ENCODE measurements at places on chromosomes 11 and 22.

- DNase-seq, result no peak
Measured at GRCh38 chr11:112293614-112294013, 33.0 kb upstream of the PLET1 start.

GRCh38 chr11:14041040-14041439 lies 78.5 kb downstream of the SPON1 start:
- no peak for DNase-seq

- DNase-seq, result no peak
Measured at GRCh38 chr11:69696749-69697468, 6.9 kb downstream of the FGF19 start.

DNA sequence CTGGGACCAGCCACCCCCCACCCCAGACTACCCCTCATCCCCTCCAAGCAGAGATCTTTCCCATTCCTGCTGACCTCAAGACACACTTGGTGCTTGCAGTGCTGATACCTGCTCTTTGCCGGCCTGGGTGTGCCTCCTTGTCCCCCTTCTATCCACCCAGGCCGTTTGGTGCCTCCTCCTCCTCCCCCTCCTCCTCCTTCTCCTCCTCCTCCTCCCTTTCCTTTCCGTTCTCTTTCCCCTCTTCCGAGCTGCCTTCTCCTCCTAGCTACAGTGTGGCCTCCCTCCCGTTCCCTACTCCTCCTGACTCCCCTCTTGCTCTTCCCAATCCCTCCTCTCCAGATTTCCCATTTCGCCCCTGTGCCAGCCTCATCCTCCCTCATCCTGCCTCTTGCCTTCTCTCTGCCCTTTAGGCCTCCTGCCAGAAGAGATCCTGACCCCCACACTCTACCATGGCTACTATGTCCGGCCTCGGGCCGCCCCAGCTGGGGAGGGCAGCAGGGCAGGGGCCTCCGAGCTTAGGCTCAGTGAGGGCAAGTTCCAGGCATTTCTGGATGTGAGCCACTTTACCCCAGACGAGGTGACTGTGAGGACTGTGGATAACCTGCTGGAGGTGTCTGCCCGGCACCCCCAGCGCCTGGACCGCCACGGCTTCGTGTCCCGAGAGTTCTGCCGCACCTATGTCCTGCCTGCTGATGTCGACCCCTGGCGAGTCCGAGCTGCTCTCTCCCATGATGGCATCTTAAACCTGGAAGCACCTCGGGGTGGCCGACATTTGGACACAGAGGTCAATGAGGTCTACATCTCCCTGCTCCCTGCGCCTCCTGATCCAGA lies 712 bp downstream of the HSPB2 start:
- no peak for DNase-seq

- DNase-seq, result no peak
Measured at GRCh38 chr11:121451178-121451985, 732 bp upstream of the SORL1 start.

- no peak for DNase-seq
Measured at GRCh38 chr11:4975436-4975835, 19.2 kb upstream of the OR51L1 start.

DNA sequence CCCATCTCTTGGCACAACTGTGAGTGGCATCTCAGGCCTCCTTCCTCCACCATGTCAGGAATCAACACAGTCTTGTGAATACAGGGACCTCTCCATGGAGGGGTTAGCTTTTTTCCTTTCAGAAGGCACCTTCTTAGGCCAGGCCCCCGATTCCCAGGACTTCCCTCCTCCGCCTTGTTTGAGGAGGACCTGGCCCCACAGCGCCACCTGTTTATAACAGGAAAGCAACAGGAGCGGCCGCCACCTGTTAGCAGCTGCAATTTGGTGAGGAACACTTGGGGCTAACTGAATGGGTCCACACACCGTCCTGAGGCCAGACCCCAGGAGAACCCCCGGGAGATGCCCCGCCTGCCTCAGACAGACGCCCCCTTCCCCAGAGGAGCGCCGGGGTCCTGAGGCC lies 3.8 kb upstream of the PKP3 start:
- DNase-seq, result no peak

DNA sequence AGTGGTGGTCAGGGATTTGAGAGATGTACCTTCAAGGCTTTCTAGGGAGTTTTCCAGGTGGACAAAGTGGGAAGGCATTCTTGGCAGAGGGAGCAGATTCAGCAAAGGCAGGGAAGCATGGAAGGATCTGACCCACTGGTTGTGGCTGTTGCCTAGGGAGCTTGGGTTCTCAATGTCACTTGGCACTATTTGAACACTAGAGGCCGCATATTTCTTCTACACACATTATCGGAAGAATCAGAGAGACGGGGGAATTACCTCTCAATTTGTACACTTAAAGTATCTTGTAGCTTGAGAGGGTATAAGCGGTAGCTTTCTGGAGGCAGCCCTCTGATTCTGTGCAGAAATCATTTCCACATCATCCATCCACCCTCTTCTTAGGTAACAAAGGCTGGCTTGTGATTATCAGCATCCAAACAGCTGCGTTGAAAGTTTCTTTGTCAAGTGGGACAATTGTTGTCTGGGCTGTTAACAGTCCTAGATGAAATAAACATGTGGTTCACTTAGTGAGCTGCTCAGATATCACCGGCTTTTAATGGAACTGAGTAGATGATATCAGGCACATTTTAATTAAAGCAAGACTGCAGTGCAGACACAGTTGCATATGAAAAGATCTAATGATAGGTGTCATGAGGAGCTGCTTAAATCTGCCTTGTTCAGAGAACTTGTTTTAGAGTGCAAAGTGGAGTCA lies 2.6 kb downstream of the NELL1 start:
- DNase-seq, result no peak

DNA sequence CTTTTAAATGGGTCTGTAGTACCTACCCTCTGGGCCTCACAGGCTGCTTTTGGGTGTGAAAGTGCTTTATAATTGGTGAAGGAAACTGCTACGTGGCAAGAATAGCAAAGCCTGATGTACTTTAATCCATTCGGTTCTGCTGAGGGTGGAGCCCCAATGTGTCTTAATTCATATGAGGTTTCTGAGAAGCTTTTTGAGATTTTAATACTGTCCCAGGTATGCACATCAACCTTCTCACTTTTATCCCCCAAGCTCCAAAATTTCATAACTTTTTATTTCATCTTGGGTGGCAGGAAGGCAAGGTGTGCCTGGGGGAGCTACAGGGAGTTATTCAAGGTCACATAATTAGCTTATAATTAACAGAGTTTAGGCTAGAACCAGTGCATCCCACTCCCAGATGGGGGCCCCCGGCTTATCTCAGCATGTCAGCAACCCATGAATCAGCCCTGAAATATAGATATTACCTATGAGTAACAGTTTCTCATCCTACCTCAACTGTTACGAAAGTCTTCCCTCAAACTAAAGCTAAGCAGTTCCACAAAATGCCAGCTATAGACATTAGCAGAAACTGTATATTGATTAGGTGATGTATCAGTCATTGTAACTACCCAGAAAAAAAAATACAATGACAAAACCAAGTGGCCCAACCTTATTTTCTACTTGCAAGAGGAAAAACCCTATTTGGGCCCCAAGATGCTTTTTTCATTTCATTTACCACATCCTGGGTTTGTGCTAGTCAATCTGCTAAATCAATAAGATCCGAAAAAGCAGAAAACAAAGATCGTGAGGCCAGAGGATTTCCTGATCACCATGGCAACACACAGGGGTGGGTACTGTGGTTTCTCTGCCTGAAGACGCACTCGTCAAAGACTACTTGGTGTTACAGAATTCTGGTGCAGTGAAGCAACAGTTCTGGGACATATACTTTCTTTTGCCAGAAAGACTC lies 26.7 kb downstream of the CD44 start:
- no peak for DNase-seq

- DNase-seq, result no peak
Measured at GRCh38 chr11:63887386-63887999, 29.5 kb downstream of the RCOR2 start.

All from inflammatory macrophage treated with lipopolysaccharide for 1 hour (primary cell).